Stimulated activated CD8-positive, alpha-beta memory T cell treated with anti-CD3 and anti-CD28 coated beads, Interleukin-4, amount 100 ng/mL, for 1 hour (primary cell): ENCODE measurements at places on chromosomes 1 and 21.

GRCh38 chr1:158554352-158554751 lies at the start of gene OR6Y1:
TSS of gene OR6Y1 (minus strand) at chr1:158554405. CDS start at chr1:158548105, 6,300 bp downstream.
- DNase-seq = no peak

- no peak for DNase-seq
These were observed 30.9 kb downstream of the PROX1 start for GRCh38 chr1:214018386-214019268.

- DNase-seq = no peak
These were observed 1.6 kb downstream of the NRIP1 start for GRCh38 chr21:15063081-15063813.

GRCh38 chr1:1021010-1021919 lies 1.3 kb downstream of the AGRN start:
- DNase-seq = no peak

GRCh38 chr21:36605426-36605825 lies 93.5 kb upstream of the SIM2 start:
- no peak for DNase-seq

- DNase-seq = no peak
These were observed 1522.3 kb upstream of the TPTE start for GRCh38 chr21:8998946-8999681.

GRCh38 chr1:70553567-70553956 lies 142.5 kb downstream of the CTH start:
- DNase-seq = no peak

GRCh38 chr1:247574664-247575063 lies 13.5 kb upstream of the OR2G2 start:
- DNase-seq = no peak

DNA sequence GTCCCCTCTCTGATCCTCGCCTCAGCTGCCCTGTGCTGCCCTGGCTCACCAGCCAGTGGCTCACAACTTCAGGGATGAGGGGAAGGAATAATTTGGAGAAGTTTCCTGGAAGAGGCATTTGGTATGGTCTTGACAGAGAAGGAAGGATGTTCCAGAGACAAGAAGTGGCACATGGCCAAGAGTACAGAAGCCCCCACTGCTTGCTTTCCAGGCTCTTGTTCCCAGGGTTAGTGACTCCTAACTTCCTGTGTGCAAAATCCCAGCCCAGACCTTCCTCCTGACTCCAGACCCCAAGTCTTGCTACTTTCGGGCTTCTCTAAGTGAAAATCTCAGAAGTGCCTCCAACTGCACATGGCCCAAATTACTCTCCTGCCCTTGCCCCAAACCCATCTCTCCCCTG lies 85.7 kb downstream of the HMGB4 start:
- DNase-seq = no peak

- DNase-seq = no peak
These were observed 77.8 kb downstream of the KCNK2 start for GRCh38 chr1:215160351-215160750.

DNA sequence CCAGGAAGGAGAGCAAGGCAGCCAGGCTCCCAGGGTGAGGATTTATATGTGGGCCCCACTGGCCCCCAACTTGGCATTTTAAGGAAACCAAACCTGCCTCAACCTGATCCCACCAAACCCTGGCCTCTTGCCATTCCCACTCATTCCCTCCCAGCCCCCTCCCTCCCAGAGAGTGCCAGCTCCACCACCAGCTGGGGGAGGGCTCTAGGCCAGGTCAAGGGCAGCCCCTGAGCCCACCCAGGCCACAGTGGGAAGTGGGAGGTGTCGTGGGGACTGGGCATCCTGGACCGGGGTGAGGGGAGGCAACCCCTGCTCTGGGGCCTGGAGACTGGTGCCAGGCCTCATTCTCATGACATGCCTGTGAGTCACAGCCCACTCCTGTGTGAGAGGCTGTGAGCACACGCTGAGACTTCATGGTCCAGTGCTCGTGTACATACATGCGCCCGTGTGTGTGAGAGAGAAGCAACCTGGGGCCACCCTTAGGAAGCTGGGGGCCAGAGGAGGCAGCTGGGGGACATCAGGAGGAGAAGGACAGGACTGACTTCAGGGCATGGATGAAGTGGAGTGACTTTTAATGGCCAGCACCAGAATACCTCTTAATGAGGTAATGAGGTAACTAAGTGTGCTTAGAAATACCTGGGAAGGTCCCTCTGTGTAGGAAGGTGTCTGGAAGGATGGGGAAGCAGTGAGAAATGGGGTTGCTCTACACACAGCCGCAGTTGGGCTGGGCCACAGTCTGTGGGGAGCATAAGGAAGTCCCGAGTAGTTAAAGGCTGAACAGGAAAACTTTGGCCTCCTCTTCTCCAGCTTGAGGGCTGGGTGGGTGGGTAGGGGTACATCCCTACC lies at the start of gene S100A2:
Gene S100A2 (minus strand): TSS at position 316 of the 846 bp plus-strand sequence. CDS start 1,967 bp downstream, outside the sequence.
- DNase-seq = no peak

DNA sequence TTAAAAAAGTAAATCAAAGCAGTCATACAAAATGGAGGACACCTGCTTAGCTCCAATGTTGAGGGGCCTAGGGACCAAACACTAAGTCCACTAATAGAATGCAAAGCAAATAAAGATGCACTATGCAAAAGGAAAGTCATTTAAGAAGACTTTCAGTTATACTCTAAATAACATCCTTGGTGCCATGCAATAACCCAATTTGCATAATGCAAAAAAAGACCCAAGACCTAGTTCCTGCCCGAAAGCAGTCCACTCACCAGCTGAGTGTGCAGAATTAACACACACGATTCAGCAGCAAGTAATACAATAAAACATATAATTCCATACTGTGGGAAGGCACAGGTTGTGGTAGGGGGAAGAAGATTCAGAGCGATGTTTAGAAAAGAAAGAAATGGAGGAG lies 101.8 kb downstream of the TGFBR3 start:
- DNase-seq = no peak

- DNase-seq = no peak
These were observed 23.0 kb downstream of the SNRNP40 start for GRCh38 chr1:31273619-31274018.

DNA sequence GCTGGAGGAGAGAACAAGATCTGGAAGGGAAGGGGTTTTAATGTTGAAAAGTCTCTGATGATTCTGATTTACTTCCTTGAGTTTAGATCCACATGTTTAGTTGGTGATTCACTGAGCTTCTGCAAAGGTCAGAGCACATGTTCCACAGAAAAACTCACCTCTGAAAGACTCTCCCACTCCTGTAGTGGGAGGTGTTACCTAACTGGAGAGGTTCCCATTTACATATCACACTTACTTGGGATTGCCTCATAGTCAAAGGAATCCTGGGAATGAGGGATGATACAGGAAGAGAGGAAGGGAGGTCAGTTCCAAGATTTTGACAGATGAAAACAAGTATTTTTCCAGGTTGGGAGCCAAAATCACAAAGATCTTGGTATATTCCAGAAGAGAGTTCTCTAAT lies 2.7 kb upstream of the NTNG1 start:
- no peak for DNase-seq

DNA sequence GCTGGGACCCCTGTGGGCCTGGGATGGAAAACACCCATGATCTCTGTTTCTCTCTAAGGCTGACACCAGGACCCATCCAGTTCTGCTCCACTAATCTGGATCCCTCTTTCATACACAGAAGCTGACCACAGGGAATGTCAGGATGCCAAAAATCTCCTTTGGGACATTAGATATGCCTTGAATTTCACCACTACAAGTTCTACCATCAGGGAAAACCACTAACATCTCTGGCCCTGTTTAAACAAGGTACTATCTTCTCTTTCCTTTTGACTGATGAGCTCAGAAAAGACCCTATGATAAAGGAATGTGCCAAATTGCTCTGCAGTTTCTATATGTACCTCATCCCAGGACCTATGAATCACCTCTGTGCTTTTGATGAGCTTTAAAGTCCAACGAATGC lies 10.2 kb upstream of the PLXNA2 start:
- DNase-seq = no peak

- DNase-seq = no peak
These were observed 369.7 kb downstream of the MATN1 start for GRCh38 chr1:30353637-30354036.

GRCh38 chr1:88813471-88813870 lies 77.9 kb downstream of the GTF2B start:
- no peak for DNase-seq

DNA sequence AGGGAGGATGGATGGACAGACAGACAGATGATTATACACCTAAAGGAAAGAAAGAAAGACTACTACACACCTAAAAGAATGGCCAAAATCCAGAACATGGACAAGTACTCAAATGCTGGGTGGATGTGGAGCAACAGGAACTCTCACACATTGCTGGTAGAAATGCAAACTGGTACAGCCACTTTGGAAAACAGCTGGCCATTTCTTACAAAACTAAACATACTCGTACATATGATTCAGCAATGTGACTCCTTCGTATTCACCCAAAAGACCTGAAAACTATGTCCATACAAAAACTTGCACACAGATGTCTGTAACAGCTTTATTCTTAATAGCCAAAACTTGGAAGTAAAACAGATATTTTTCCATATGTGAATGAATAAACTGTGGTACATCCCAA lies 51.3 kb downstream of the PRPF38A start:
- no peak for DNase-seq

DNA sequence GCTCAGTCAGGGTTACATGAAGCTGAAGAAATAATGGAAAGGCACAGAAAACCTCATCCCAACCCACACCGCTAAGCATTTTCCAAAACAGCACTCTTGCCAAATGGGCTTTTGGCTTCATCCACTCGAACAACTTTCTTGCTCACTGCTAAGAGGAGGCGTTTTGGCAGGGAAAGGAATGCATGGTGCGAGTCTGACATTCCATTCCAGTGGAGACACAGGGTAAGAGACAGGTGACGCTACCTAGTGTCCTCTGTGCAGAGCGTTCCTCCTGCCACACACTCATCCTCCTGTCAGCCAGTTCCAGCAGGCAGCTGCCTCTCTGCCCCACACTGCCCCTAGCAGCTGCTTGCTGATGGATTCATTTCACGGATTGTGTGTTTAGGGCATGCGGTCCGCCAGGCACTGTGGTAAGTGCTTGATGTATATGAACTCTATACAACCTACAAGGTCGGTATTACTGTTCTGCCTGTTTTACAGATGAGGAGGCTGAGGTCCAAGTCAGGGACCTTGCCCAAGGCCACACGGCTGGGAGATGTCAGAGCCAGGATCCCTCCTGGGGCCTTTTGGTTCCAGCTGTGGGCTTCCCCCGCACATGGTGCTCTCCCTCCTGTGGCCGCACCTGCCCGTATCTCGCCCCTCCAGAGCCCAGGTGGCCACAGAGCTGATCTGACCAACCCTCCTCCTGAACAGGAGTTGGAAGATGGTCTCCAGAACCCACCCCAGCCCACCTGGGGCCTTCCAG lies 25.7 kb upstream of the BACE2 start:
- no peak for DNase-seq

DNA sequence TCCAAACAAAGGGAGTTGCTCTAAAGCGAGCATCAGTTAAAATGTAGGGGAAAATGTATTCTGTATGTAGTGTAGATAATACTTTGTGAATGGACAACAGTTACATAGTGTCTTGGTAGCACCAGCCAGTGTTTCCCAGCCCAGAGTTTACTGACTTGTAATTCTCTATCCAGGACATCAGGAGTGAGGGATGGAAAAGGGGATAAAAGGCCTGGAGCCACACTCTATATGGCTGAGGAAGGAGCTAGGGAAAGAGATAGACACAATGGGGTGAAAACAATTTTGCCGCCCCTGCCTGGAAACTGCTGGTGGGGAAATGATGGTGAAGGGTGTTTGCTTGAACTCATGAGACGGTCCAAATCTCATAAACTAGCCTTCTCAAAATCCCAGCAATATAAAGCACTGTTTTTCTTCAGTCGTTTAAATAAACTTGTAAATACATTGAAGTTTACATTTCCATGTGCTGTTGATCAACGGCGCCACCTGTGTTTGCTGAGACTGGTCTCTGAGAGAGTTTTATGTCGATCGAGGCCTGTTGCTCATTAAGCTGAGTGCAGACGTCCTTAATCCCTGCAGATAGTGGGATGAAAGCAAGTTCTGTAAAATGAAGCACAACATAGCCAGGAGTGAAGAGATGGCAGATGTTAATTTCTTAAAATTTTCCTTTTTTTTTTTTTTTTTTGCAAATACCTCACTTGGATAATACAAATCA lies 27.9 kb upstream of the AGO1 start:
- DNase-seq = no peak

DNA sequence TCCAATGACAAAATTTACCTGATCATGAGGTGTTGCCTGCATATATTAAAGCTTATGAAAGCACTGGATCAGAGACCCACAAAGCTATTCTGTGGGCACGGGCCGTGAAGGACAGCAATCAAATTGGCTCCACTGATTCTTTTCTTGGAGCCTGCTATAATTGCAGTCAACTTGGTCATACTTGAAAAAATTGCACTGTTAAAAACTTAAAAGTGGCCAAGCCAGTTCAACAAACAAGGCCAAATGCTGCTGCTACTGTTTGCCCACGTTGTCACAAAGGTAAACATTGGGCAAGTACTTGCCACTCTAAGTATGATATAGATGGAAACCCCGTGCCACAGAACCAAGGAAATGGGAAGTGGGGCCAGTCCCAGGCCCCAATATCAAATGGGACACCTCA lies 37.8 kb downstream of the CYP4A11 start:
- DNase-seq = no peak

GRCh38 chr1:36268981-36269380 lies 37.2 kb upstream of the SH3D21 start:
- no peak for DNase-seq

GRCh38 chr1:147171399-147172167 lies 687 bp downstream of the PRKAB2 start:
- no peak for DNase-seq

- DNase-seq = no peak
These were observed 389.2 kb downstream of the LMX1A start for GRCh38 chr1:164967300-164967699.

- DNase-seq = no peak
These were observed 14.7 kb downstream of the SRRM1 start for GRCh38 chr1:24657781-24658180.

DNA sequence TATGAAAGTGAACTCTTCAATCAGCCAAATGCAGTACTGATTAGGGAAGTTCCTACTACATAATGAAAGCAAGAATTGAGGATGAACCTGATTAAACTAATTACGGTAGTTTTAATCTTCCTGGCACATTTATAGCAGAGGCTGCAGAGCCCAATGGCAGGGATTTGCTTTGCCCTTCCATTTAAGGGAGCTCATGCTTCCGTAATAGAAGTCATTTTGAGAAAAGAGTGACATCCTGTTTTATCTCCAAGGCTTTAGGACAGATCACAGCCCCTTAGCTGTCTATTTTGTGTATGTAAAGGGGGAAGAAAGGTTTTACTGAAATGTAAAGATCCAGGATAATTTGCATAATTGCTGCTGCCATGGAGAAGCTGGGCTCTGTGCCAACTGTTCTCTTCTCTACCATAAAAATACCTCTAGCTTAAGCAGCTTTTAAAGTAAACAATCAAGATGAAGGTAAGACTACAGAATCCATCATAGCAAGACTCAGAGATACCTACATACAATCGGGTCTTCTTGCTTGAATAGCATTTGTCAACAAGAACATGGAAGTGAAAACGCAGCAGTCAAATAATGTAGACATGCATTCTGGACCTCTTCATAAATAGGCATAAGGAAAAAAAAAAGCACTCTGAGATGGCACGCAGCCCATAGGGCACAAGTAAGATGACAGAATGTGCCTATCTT lies 62.5 kb downstream of the ASH1L start:
- DNase-seq = no peak
